ENCODE measurements at places on chromosomes 3 and 15. TPM values are rescaled to one million over a fixed set of nuclear protein-coding genes. Genes with fewer than 3 reads are reported as not detected.

The APEH gene
- 58.5 TPM for total RNA-seq

The SLC22A13 gene
- total RNA-seq, result not detected

The DAZL gene
- total RNA-seq, result not detected

The FANCI gene
- total RNA-seq, result 14.2 TPM

The ZNF620 gene
- 4.0 TPM for total RNA-seq

The HRG gene
- not detected for total RNA-seq

The NR2E3 gene
- 0.10 TPM for total RNA-seq

The IGSF10 gene
- total RNA-seq, result 0.18 TPM

The CXCR6 gene
- not detected for total RNA-seq

The ROBO2 gene
- total RNA-seq, result not detected
